ENCODE measurements at places on chromosomes 13 and 19.

GRCh38 chr19:29988351-29988750, 46.3 kb downstream of the URI1 start:
- DNase-seq: no peak

DNA sequence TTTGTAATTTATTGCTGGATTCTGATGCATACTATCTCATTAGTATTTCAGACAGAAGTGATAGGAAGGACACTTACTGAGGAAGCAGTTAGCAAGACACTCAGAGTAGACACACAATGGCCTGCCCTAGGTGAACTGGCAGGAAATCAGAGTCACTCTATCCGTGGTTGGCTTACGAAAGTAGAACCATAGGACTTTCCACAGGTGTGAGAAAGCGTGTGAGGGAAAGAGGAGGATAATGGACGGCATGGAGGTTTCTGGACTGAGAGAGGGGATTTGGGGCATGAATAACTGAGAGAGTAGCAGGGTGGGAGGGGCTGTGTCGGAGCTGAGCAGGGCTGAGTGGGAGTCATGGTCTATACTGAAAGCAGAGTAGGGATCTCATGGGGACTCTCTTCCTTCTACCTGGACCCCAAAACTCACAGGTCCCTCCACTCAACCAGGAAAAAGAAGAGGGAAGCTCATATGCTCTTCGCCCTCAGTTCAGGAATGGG, 18.7 kb upstream of the EID2 start:
- DNase-seq: no peak

GRCh38 chr19:17526922-17527321, 15.5 kb downstream of the PGLS start:
- no peak for DNase-seq

DNA sequence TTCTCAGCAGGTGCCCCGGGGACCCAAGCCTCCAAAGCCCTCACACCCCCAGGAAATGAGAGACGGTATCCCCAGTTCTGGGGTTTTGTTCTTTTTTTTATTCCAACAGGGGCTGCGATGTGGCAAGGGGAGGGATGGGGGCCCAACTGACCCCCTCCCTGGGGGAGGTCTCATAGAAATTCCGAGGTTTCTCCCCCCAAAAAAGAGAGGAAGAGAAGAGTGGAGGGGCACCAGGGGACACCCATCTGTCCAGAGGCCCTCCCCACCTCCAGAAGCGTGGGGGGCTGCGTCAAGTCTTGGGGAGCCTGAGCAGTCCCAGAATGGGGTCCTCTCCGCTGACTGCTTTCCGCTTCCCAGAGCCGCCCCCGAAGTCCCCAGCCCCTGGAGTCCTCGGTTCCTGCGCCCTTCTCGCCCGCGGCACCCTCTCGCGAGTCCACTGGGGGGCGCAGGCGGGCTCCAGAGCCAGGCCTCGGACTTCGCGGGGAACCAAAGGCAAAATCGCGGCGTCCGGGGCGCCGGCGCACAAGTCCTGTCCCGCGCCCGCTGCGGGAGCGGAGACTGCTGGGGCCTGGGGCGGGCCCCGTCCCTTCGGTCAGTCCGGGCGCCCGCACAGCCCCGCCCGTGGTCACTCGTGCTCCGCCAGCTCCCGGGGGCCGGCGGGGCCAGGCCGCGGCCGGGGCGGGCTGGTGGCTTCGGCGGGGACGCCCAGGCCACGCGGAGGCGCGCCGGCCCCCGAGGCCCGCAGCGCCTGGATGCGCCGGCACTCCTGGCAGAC, 4.4 kb upstream of the ATP1A3 start:
- no peak for DNase-seq

GRCh38 chr13:59479629-59480028, 684.1 kb downstream of the DIAPH3 start:
- DNase-seq: no peak

GRCh38 chr13:65633806-65634205, 1596.3 kb downstream of the PCDH9 start:
- DNase-seq: no peak

- DNase-seq: no peak
These were observed 25.6 kb downstream of the DEDD2 start for GRCh38 chr19:42191855-42192254.

GRCh38 chr13:45926741-45927140, 75.2 kb upstream of the SIAH3 start:
- DNase-seq: no peak

- no peak for DNase-seq
These were observed 158.8 kb upstream of the SPRY2 start for GRCh38 chr13:80499536-80500290.

GRCh38 chr13:56515441-56515840, 625.3 kb upstream of the PRR20A start:
- DNase-seq: no peak

- no peak for DNase-seq
These were observed 174.4 kb downstream of the SLC7A1 start for GRCh38 chr13:29421118-29421517.

DNA sequence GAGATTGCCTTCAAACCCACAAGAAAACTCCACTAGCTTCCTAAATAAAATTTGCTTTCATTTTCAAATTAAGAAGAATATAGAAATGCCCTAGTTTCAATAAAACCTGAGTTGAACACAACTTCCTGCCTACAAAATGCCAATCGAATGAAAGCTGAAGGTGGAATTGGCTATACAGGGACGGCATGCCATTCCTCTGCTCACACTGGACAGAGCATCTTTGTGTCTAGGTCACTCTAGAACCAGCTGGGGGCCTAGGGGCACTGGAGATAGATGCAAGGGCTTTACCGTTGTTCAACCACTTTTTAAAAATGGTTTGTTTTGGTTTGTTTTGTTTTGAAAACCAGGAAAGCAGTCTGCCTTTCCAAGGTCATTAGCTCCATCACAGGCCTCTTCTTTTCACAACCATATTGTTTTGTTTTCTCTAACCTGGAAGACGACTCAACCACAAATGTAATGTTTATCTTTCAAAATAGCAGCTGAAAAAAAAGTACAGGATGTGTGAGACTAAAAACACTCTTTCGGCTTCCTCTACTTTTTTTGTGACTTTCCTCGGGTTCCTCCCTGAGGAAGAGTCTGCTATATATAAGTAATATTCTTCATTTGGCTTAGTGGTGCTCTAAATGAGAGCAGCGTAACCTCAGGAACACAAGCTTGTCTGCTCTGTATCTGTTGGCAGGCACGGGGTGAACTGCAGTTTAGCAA, 11.9 kb upstream of the ITM2B start:
- peak; percentile 42 for DNase-seq

DNA sequence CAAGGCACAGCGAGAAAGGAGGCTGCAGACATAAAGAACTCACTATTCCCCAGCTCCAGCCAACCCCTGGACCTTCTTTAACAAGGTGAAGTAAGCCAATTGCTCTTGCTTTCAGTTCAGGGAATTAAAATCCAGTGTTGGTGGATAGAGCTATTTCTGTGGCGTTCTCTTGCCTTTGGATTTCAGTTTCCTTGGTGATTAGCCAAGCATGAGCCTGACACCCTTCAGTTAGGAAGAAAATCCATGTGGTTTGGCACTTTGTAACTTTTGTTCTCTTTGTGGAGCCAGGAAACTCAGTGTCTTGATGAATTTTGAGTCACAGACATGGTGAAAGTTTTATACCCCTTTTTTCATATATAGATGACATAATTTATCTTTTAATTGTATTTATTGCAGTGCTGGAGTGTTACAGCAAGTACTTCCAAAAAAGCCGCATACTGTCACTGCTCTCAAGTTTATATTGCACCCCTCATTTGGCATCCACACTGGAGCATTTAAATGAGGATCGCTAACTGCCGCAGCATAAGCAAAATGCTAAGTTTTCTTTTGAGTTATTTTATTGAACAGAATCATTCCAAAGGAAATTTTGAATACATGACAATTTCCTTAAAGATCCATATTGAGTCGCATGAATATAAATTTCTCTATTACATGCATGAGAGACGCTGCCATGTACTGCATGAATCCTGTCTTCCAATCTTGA, 406.8 kb downstream of the MYO16 start:
- DNase-seq: no peak

GRCh38 chr13:46751811-46752635, 44.9 kb downstream of the ESD start:
- DNase-seq: no peak

- DNase-seq: no peak
These were observed 12.9 kb upstream of the CCDC169 start for GRCh38 chr13:36310417-36311108.

- DNase-seq: no peak
These were observed 43.4 kb upstream of the MED4 start for GRCh38 chr13:48138270-48138669.

DNA sequence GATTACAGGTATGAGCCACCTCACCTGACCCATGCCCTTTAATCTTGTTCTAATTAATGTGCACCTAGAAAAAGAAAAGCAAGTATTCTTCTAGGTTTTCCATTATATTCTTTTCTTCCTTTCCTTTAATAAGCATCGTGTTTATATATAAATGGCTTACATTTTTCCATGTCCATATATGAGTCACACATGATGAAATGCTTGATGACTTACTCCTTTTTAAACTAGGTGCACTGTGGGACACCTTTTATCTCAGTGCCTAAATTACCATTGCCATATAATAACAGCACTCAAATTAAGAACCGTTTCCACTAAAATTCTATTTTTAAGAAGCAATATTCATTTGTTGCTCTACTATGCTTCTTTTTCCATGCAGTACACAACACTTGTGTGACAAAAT, 363.3 kb downstream of the LIG4 start:
- no peak for DNase-seq

GRCh38 chr13:21823949-21824348, 153.1 kb downstream of the FGF9 start:
- no peak for DNase-seq

GRCh38 chr13:67642657-67643056, 412.5 kb upstream of the PCDH9 start:
- DNase-seq: no peak

- DNase-seq: peak; percentile 71
These were observed 193.9 kb upstream of the RNF113B start for GRCh38 chr13:98370806-98371515.

DNA sequence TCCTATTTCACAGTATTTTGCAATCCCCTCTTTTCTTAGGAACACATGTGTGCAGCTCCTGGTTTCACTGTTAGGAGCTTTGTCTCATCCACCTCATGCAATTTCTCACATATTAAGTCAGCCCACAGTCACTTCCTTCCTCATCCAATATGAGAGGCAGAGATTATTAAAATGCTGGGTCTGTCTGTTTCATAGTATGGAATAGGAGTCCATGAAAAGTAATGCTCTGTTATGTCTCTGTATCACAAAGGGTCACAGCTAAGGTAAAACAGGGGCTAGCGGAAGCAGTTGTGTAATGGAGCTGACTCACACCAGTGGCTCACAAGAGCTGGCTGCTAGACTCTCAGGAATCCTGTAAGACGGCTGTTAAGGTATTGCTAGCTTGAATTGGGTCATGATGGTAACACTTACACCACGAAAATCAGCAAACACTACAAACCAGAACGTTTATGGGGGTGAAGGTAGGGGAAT, 216.5 kb downstream of the EFNB2 start:
- no peak for DNase-seq

DNA sequence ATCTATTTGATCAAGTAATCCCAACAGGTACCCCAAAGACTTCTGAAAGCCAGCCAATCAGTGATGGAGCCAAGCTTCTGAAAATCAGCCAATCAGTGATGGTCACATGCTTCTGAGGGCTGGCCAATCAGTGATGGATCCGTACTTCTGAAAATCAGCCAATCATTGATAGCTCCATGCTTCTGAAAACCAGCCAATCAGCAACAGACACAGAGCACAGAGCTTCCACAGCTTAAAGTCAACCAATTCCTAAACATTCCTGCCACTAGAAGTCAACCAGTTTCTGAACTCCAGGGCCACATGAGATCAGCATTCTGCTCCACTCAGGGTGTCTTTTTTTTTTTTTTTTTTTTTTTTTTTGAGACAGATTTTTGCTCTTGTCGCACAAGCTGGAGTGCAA, 8.2 kb upstream of the HSD17B14 start:
- DNase-seq: no peak

DNA sequence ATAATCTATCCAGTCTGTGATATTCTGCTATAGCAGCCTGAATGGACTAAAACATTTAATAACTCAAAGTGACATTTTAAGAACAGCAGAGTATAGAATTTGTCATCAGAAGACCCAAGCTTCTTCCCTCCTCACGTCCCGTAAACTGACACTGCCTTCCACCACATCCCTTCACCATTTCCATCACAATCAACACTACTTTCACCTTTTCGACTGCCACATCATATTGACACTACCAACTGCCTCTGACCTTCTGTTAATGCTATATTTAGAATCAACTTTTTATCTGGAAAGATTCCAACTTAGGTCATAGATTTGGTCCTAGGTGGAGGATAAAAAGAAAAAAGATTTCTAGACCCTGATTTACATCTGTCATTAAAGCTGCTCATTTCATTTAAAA, 39.6 kb downstream of the STOML3 start:
- DNase-seq: no peak

DNA sequence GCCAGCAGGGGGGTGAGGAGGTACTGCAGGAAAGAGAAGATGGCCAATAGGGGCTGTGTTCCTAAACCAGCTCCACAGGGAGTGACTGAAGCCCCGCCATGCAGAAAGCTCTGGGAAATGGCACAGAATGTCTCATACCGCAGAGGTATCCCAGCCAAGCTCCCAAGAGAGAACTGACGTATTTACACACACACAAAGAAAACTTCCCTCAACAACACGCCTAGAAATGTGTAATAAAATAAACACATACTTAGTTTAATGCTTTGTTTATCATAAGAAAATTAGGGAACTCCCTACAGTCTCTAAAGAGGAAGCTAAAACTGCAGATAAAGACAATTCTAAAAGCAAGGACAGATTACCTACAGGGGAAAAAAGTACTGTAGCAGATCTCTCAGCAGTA, 40.0 kb downstream of the ESD start:
- DNase-seq: no peak

DNA sequence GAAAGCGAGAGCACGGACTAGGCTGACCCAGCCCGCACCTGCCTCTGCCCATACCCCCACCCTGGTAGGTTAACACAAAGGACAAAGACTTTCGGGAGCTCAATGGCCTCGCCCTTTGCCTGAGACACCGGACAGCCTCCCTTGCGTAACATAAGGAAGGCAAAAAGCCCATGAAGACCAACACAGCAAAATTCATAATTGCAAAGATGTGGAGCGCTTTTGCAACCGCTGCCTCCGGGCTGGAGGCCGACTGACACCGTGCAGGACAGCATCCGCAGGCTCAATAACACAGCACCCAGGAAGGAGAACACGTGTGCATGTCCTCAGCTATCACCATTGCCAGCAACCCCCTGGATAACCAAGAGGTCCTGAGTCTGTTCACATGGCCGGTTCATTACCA, 15.4 kb downstream of the LILRA1 start:
- DNase-seq: no peak

DNA sequence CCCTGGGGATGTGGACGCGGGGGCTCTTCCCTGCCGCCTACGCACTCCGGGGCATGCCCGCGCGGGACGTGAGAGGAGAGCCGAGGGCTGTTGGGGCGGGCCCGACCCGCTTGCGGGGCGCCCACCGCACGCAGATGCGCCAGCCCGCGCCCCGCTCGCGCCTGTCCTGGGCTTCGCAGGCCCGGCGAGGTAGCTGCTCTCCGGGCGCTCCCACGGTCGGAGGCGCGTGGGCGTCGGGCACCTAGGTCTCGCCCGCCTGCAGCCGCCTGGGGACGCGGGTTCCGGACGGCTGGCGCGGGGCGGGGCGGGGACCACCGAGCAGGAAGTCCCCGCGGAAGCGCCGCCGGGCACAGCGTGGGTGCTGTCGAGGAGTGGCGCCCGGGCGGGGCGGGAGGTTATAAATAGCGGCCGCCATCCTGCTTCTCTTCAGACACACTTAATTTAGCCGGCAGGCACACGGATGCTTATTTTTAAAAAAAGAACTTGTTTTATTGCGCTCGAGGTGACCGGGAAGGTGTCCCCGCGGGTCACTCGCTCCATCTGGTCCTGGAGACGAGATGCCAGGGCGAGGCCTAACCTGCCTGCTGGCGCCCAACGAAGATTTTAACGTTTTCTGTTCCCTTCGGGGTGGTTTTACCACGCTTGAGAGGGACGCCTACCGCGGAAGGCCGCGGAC, 561 bp upstream of the GJA3 start:
- DNase-seq: no peak

Data from ovary (tissue), 10 donors.